ENCODE measurements at places on chromosomes 3 and 15.
A peak's percentile ranks its signal among the peaks of the same experiment; 100 is the strongest.

- DNase-seq, result no peak
Observed at GRCh38 chr15:99987701-99988100, 254.5 kb upstream of the LYSMD4 start.

DNA sequence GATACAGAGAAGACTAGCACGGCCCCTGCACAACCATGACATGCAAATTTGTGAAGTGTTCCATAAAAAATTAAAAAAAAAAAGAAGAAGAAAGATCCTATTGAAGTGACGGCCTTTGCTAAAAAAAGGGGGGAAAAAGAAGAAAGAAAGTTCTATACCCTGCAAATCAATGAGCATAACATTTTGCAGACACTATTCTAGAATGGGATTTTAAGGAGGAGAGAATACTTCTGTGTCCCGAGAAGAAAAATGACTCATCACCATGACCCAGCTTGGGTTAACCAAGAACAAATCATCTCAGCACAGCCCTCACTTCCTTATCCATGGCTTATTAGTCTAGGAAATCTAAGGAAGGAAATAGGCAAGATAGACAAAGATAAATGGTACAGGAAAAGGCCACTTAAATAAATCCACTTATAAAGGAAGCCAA is 7.4 kb upstream of the SH3BP5 start:
- DNase-seq, result no peak

DNA sequence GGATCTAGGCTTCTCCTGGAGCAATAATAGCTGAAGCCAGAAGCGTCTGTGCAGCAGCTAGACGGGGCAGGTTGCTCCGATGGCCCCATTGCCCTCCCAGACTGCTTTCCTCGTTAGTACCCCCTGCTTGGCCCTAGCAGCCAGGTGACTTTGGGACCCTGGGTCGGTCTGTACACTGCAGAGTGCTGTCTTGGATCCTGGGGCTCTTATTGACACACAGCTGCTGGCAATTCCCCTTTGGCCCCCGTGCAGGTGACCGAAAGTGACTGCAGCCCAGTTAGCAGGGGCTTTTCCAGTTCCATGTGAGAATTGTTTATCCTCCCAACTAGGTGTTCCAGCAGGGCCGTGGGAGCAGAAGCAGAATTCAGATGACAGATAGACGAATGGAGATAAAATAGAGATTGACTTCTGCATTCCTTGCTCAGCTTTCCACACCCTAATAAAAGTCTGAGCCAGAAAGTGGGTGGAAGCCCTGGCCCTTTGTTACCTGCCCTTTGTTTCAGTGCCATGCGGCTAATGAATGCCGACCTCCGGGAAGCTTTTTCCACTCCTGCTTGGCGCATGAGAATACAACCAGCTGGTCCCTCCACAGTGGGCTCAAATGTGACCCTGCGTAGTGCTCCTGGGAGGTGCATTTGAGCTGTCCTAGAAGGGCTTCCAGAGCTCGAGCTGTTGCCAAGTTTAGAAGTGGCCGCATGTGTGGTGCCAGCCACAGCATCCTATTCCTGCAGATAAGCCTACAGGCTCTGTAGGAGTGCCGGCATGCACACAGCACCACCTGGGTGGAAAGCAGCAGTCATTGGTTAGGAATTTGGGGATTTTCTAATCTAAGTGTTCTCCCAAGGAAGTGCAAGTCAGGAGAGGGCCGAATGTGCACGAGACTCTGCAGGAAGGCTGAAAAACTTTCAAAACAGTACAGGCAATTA is 94.4 kb downstream of the SLCO3A1 start:
- no peak for DNase-seq

GRCh38 chr3:58038675-58039292 is 30.6 kb downstream of the FLNB start:
- no peak for DNase-seq

DNA sequence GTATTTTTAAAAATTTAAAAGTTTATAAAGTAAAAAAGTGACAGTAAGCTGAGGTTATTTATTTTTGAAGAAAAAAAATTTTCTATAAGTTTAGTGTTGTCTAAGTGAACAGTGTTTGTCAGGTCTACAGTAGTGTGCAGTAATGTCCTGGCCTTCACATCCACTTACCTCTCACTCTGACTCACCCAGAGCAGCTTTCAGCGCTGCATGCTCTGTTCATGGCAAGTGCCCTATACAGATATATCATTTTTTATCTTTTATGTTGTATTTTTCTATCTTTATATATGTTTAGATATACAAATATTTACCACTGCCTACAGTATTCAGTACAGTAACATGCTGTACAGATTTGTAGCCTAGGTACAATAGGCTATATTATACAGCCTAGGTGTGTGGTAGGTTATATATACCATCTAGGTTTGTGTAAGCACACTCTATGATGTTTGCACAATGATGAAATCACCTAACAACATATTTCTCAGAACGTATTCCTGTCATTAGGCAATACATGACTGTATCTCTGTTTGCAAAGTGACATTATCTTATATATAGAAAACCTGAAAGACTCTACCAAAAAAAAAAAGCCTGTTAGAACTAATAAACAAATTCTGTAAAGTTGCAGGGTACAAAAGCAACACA is 75.9 kb upstream of the TMC3 start:
- no peak for DNase-seq

GRCh38 chr15:53580366-53580765 is 179.1 kb downstream of the WDR72 start:
- no peak for DNase-seq

- no peak for DNase-seq
Observed at GRCh38 chr3:44039006-44039405, 202.7 kb upstream of the TOPAZ1 start.

DNA sequence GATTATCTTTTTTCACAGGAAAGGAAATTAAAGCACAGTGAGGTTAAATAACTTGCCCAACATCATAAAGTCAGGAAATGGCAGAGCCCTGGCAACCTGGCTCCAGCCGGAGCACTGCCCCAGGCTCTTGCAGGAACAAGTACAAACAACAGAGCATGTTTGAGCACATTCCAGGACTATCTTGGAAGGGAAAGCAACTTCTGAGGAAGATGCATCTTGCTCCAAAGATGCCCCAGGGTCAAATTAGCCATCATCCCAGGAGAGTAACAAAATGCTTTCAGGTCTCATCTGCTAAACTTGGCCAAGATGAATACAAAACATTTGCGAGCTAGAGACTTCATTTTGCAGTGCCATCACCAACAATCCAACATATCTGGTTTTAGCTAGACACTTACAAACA is 162.4 kb upstream of the LRRN1 start:
- no peak for DNase-seq

GRCh38 chr15:40872791-40873693 is 992 bp downstream of the RHOV start:
- DNase-seq, result no peak

DNA sequence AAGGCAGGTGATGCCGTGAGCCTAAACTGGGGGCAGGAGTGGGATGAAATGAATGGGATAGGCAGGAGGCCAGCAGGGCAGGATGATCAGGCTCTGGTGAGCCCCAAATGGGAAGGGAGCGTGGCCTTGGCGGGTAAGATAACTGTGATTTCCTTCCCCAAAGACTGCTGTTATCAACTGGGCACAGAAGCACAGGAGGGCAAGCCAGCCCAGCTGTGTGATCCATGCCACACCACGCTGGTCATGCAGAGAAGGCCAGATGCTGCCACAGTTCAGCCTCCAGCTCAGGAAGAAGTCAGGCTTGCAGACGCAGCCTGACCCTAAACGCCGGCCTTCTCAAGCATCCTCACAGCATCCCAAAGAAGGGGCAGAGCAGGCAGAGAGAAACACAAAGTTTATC is 52.1 kb upstream of the GNB5 start:
- DNase-seq, result no peak

DNA sequence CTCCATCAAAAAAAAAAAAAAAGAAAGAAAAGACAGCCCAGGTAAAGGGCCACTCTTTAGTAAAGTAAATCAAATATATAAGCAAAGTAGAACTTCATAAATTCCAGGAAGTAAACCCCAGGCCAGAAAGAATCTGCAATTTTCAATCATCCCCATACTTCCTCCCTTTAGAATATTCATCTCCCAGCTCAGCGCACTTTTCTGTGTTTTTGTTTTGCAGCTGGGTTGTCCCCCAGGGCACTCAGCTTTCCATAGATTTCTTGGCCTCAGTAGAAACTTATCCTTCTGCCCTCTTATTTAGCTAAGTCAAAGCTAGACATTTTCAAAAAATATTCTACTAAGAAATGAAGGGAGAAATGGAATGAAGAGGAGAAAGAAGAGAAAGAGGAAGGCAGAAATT is 24.0 kb upstream of the SPRED1 start:
- DNase-seq, result no peak

DNA sequence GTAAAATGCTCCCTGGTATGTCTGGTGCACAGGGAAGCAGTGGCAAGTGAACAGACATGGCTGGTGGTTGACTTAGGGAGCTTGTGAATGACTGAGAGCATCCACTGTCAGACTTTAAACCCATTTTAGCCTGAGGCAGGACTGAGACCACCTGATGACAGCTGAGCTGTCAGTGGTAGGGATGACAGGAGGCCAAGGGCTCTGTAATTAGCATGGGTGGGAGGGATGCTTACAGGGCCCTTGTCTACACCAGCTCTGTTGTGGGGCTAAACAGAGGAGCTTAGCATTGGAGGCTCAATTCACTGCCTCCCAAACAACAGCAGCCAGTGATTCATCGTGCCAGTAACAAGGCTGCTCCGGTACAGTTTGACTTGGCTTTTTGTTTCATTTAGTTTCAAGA is 169.4 kb downstream of the CHST2 start:
- no peak for DNase-seq

DNA sequence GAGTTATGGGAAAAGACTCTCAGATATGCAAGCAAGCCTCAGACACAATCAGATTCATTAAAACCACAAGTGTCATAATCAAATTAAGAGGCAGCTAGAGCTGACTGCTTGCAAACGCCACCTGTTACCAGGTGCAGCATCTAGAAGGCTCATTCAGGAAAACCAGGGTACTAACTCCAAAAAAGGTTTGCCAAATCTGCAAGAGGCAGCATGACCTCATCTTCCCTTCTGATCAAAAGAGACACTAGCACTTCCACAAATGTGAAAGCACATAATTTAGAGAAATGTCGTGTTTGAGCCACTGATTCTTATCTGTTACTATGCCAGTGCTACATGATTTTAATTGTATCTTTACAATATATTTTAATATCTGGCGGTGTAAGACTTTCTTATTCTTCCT is 123.3 kb upstream of the NANOGP8 start:
- no peak for DNase-seq

GRCh38 chr3:38579551-38580449 is 69.7 kb downstream of the SCN5A start:
- no peak for DNase-seq

- peak; percentile 49 for DNase-seq
Observed at GRCh38 chr3:57048052-57048671, 12.3 kb upstream of the SPATA12 start.

DNA sequence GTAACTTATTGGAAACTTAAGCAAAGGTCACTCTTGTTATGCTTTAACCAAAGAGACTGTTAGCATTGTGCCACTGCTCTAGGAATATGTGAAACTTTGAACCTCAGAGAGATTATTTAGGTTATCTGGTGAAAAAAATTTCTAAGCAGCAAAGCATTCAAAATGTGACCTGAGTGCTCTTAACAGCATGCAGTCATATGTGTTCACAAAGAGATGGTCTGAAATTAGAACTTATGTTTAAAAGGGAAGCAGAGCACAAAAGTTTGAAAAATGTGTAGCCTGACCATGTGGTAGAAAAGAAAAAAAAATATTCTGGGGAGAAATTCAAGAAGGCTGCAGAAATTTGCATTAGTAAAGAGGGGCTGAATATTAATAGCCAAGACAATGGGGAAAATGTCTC is 420.2 kb upstream of the CADM2 start:
- DNase-seq, result no peak

DNA sequence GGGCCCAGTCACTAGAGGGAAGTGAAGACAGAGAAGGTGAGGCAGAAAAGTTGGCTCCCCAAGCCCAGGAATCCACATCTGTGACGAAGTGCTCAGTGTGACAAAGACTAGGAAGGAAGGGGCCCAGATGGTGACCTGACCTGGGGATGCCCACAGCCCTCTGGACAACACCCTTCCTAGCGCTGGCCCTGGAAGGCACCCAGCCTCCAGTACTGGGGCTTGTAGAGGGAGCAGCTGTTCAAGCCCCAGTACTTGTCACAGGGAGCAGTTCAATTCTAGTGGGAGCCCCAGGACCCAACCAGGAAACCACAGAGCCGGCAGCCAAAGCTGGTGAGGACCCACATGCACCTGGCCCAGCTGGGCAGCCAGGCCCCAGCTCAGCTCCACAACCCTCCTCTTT is 190.8 kb downstream of the XXYLT1 start:
- DNase-seq, result no peak

DNA sequence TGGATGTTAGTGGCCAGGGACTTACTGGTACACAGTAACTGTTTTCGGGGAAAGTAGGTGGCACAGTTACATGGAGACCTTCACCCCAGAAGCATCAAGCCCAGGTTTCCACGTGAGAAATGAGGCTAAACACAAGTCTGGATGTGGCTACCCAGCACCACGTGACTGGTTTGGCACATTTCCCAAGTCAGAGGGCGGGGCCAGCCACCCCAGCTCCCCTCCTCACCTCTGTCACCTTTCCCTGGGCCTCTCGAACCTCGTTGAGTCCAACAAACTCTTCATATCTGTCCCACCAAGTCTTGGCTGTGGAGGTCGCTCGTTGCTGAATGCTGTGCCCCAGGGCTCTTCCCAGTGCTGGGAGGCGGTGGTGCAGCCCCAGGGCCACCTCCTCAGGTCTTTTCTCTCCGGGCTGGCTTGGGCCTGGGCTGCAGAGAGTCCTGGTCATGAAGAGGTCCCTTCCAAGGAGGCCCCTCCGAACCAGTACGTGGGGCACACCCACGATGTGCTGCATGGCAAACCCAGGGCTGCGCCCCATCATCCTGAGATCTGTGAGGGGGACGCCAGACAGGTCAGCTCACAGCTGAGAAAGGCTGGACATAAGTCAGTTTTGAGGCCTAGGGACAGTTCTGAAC is 4.8 kb upstream of the PLXNB1 start:
- no peak for DNase-seq

- DNase-seq, result no peak
Observed at GRCh38 chr15:81182031-81182755, 14.5 kb upstream of the IL16 start.

DNA sequence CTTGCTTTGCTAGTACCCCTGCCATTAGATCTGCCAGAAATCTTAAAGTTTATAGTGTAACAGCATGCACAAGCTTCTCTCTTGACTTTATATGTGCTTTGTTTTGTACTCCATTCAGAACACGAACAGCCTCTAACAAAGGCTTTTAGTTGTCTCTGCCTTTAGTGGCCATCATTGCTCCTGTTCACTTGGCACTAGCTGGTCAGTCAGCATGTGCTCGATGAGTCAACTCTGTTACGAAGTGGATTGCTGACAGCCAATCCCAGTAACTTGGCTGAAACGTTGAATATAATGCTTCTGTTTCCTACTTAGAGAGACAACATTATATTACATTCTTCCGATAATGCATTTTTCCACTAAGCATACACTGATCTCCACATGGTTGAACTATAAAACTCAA is 349.2 kb downstream of the NAALADL2 start:
- no peak for DNase-seq

- no peak for DNase-seq
Observed at GRCh38 chr3:56297281-56297840, 170.9 kb downstream of the ERC2 start.

DNA sequence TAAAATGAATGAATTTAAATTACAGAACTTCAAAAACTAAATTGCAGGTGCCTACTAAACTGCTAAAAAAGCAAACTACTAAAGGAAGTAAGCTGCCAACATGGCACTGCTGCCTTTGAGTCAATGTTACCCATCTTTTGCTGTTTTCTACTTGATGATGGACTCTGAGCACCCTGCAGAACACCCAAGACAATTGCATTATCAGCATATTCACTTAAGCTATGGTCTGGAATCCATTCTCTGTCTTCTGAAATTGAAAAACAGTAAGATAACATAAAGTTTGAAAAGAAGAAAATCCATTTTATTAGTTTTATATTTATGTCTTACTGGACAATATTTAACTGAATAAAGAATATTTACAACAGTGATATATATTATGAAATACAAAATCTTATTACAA is 91.4 kb downstream of the ZBBX start:
- DNase-seq, result no peak
